NCI-H510A (cell line): ENCODE measurements at places on chromosomes 12 and 14.

GRCh38 chr12:22684140-22685118 is 59.5 kb downstream of the ETNK1 start:
- no peak for DNase-seq

DNA sequence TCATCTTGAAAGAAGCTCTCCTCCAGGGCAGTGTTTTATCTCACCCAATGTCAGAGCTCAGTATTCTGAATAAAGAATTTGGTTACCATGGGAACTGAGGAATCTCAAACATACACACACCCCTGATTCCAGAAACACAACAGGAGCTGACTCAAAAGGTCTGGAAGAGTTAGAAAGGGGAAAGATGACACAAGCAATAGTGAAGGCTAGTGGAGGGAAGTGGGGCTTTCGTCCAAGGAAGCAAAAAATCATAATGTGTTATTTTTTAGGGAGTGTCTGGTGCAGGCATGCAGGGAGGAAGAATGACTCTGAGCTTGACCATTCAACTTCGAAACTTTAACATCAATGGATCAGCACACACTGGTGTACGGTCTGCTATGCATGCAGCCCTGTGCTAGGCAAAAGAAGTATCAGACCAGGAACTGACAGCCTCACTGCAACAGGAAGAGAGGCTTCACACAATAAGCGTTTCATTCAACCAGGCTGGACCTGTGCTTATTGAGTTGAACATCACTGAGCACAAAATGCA is 20.3 kb downstream of the HEBP1 start:
- DNase-seq, result no peak

DNA sequence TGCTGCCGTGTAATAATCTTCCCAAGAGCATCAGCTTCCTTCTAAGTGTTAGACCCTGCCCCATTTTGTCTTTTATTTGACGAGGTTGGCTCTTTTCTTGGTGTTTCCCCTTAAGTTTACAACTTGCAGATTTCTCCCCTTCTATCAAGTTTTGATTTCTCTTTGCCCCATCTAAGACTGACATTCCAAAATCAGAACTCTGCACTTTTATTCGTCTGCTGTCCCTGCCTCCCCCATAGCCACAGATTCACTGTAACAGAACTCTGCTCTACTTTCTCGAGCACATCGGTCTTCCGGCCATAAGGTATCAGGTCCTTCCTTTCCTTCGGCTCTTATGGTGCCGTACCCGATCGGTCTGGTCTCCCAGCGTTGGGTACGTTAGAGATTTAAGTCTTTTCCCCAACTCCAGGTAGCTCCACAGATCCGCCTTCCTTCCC is 563 bp downstream of the DCP1B start:
- no peak for DNase-seq

DNA sequence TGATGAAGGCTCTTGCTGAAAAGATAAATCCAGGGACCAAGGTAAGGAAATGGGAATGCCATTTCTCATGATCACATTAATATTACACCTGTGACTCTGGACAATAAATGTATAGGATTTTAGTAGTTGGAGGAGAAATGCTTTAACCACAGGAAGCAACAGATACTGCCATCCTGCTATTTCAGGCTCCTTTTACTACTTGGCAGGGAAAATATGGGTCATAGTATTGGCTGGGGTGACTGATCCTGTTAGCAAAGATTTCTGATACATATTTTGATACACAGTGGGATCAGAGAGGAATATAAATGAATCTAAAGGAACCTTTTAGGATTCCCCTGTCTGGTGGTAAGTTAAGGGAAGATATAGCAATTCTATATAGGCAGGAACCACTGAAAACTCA is 115.0 kb downstream of the IGF1 start:
- DNase-seq, result no peak

GRCh38 chr14:56379956-56380355 is 199.6 kb upstream of the TMEM260 start:
- no peak for DNase-seq

- no peak for DNase-seq
Observed at GRCh38 chr12:13103391-13104033, at the start of gene GSG1. Gene GSG1, minus strand, starts transcription at chr12:13103667. Its CDS starts 155 bp downstream, at chr12:13103512.

DNA sequence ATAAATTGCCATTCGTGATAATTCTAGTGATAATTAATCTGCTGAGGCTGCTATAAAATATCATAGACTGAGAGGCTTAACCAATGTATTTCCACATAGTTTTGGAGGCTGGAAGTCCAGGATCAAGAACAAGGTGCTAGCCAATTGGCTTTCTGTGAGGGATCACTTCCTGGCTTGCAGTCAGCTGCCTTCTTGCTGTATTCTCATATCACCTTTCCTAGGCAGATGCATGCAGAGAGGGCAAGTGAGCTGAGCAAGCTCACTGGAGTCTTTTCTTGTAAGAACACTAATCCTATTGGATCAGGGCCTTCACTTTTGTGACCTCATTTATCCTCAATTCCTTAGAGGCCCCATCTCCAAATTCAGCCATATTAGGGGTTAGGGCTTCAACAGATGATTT is 640.7 kb downstream of the DIO2 start:
- no peak for DNase-seq
